Endothelial cell of coronary artery (primary cell): ENCODE measurements at places on chromosomes 7 and 10. TPM values are rescaled to one million over a fixed set of nuclear protein-coding genes. Genes with fewer than 3 reads are reported as not detected.

Gene ADAP1
- 0.63 and 3.6 TPM in 2 replicates for total RNA-seq

Gene ZMIZ1
- total RNA-seq, result 5.7 and 11.5 TPM in 2 replicates

Gene ANKRD2
- total RNA-seq, result 0.36 and 0.56 TPM in 2 replicates

Gene ARHGAP22
- total RNA-seq, result 54.2 and 72.1 TPM in 2 replicates

Gene MYPN
- total RNA-seq, result under 0.01 and 0.09 TPM in 2 replicates

Gene GATA3
- 0.09 and 0.19 TPM in 2 replicates for total RNA-seq

Gene ENTPD1
- 2.1 and 3.3 TPM in 2 replicates for total RNA-seq

Gene RPEL1
- total RNA-seq, result under 0.01 TPM in 1 of 2 replicates, not detected in the other

Gene TNS3
- 17.5 and 26.0 TPM in 2 replicates for total RNA-seq

Gene AS3MT
- total RNA-seq, result 0.09 and 1.5 TPM in 2 replicates

Gene GIMAP1
- total RNA-seq, result 12.9 and 14.3 TPM in 2 replicates

Gene SSC4D
- total RNA-seq, result 0.36 and 0.47 TPM in 2 replicates

Gene OR2A1
- total RNA-seq, result under 0.01 TPM in 1 of 2 replicates, not detected in the other

Gene COL26A1
- not detected in 2 replicates for total RNA-seq
